ENCODE measurements at places on chromosomes 7 and 10.

- no peak overlapping the region for H3K27ac ChIP-seq
- H3K4me3 ChIP-seq: no peak overlapping the region
- H3K4me1 ChIP-seq: no peaks in the 10 kb centered on the region
Observed at GRCh38 chr7:41475801-41476459, 227.0 kb downstream of the INHBA start.

- no peak overlapping the region for H3K4me3 ChIP-seq
- no peaks in the 10 kb centered on the region for H3K4me1 ChIP-seq
- no peaks in the 10 kb centered on the region for H3K36me3 ChIP-seq
- no peak for DNase-seq
- no peaks in the 10 kb centered on the region for H3K27me3 ChIP-seq
Observed at GRCh38 chr7:107319724-107320228, 150.1 kb upstream of the GPR22 start.

GRCh38 chr7:150994141-150994837, 3.5 kb downstream of the NOS3 start:
- no peak overlapping the region for H3K27ac ChIP-seq
- H3K4me3 ChIP-seq: no peak overlapping the region
- no peaks in the 10 kb centered on the region for H3K4me1 ChIP-seq
- peaks cover 7% of the 10 kb centered on the region for H3K27me3 ChIP-seq

GRCh38 chr10:63666836-63667383, 145.7 kb downstream of the REEP3 start:
- H3K4me3 ChIP-seq: no peak overlapping the region
- no peak overlapping the region for H3K27ac ChIP-seq
- H3K4me1 ChIP-seq: no peaks in the 10 kb centered on the region
- DNase-seq: no peak

GRCh38 chr7:88576720-88577119, 182.8 kb upstream of the ZNF804B start:
- DNase-seq: no peak
- no peak overlapping the region for H3K4me3 ChIP-seq
- H3K36me3 ChIP-seq: no peaks in the 10 kb centered on the region
- no peak overlapping the region for H3K27ac ChIP-seq
